ENCODE measurements at places on chromosomes 1 and 21.
A peak's percentile ranks its signal among the peaks of the same experiment; 100 is the strongest.

GRCh38 chr1:158248771-158249170, 5.5 kb upstream of the CD1A start:
- peak; percentile 31 for DNase-seq

GRCh38 chr1:229251185-229251584, 19.7 kb upstream of the RAB4A start:
- DNase-seq, result peak; percentile 75

DNA sequence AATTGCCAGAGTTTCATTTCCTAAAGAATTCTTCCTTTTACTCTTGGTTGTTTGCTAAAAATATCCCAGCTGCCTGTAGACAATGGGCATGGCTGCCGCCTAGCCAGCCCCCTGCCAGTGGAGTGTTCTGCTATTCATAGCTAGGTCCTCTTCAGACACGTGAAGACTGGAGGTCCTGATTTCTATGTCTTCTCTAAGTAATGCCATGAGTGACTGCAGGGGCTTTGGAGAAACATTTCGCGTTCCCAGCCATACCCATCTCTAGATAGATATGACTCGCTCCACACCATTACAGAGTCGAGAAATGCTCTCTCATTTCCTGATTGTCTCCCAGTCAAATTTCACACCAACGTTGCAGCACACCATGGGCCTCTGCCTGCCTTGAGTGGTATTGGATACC, 99.5 kb upstream of the BACE2 start:
- peak; percentile 61 for DNase-seq

DNA sequence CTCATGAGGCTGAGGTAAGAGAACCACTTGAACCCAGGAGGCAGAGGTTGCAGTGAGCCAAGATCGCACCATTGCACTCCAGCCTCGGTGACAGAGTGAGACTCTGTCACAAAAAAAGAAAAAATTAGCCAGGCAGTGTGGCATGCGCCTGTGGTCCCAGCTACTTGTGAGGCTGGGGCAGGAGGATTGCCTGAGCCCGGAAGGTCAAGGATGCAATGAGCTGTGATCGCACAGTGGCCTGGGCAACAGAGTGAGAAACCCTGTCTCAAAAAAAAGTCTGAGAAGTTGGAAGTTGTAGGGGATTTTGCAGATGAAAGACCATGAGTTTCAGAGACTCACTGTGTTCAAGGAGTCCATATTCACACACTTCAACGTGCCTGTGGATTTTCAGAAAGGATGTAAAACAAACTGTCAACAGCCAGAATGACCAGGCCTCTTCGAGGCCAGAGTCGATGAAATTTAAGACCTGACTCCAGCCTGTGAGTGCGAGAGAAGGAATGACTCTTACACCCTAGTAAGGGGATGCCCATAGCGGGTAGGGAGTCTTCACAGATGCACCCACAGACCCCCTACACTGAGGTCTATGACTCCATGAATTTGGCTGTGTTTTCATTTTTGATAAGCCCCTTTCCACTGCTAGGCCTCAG, 2.2 kb downstream of the S100A13 start:
- DNase-seq, result no peak

DNA sequence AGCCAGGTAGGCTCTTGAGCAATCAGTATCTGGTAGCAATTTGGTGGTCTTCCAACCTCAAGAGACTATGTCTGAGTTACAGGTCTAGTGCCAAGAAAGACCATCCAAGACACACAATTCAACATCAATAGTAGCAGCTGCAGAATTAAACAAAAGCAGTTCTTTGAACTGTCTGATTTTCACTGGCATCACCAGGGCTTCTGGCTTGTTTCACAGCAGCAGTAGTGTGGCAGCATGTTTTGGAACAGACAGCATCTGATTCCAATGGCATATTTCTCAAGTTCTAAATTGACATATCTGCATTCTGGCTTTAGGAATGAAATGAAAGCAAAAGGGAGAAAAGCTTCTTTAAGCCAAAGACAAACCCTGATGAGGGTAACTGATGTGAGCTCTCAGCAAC, 334.7 kb upstream of the PRMT6 start:
- DNase-seq, result peak; percentile 1

GRCh38 chr21:25359724-25360123, 247.6 kb downstream of the MRPL39 start:
- no peak for DNase-seq

DNA sequence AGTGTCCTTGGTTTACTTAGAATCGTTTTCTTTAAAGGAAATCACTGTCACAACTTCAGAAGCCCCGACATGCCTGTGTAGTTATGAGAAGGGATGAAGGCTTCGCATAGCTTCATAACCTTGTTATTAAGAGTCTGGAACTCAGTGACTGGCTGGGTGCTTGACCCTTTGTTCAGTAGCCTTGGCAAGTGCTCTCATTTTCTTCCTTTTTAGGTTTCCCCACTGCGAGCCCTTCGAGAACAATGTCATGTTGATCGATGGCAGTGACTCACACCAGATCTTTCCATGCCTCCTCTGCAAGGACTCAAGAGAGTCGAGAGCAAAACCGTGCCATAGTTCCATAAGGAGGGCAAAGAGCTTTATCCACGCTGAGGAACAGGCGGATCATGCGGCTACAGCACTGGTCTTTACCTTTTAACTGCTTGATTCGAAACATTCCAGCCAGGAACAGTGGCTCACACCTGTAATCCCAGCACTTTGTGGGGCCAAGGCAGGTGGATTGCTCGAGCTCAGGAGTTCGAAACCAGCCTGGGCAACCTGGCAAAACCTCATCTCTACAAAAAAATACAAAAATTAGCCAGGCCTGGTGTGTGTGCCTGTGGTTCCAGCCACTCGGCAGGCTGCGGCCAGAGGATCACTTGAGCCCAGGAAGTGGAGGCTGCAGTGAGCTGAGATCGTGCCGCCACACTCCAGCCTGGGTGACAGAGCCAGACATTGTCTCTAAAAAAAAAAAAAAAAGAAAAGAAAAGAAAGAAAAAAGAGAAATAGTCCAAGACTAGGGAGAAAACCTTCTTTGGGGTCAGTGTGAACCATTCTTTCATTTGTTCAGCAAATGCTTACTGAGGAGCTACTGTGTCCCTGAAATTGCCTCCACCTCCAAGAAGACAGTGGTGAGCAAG, 95.4 kb upstream of the ERRFI1 start:
- no peak for DNase-seq

Data from globus pallidus (tissue), 1 donor.